Stimulated activated CD4-positive, alpha-beta T cell treated with anti-CD3 and anti-CD28 coated beads, Interleukin-15, amount 100 ng/mL, for 1 hour (primary cell): ENCODE measurements at places on chromosomes 1 and 21.

GRCh38 chr1:212554401-212554800, 54.2 kb upstream of the ATF3 start:
- DNase-seq, result no peak

DNA sequence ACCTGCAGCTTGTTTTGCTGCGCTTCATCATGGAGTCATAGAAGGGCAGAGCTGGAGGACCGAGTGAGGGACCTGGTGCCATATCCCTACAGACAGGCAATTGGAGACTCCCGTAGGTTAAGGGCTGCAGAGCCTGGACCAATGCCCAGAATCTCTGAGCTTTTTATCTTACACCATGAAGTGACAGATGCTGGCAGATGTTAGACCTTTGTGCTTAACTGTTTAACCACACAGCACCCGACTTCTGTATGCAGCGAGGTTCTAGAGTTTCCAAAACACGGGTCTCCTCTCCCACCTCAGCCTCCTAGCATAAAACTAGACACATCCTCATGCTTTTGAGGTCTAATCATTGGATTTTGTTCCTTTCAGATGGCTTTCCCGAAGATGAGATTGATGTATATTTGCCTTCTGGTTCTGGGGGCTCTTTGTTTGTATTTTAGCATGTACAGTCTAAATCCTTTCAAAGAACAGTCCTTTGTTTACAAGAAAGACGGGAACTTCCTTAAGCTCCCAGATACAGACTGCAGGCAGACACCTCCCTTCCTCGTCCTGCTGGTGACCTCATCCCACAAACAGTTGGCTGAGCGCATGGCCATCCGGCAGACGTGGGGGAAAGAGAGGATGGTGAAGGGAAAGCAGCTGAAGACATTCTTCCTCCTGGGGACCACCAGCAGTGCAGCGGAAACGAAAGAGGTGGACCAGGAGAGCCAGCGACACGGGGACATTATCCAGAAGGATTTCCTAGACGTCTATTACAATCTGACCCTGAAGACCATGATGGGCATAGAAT, 47.6 kb downstream of the B3GALT5 start:
- DNase-seq, result no peak

DNA sequence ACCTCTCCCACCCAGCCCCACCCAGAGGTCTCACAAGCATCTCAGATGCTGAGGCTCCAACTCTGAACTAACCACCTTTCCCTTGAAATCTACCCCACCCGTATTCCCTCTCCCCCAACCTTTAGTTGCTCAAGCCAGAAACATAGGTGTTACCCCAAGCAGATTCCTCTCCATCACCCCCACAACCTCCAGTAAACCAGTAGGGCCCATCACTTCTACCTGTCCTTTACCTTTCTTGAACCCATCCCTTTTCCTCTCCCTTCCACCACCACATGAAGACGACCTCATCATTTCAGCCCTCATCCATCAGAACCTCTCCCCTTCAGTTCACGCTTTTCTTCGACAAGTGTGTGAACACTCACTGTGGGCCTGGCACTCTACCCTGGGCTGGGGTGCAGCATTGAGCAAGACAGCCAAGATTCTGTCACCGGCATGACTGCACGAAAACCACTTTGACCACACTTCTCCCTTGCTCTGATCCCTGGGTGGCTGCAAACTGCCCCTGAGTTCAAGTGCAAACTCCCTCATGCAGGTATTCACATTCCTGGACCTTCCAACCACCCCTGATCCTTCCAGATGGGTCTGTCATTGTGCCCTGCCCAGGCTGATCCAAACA, 65.5 kb upstream of the LAPTM5 start:
- DNase-seq, result no peak

- DNase-seq, result no peak
Measured at GRCh38 chr1:19156676-19157075, 53.4 kb downstream of the UBR4 start.

DNA sequence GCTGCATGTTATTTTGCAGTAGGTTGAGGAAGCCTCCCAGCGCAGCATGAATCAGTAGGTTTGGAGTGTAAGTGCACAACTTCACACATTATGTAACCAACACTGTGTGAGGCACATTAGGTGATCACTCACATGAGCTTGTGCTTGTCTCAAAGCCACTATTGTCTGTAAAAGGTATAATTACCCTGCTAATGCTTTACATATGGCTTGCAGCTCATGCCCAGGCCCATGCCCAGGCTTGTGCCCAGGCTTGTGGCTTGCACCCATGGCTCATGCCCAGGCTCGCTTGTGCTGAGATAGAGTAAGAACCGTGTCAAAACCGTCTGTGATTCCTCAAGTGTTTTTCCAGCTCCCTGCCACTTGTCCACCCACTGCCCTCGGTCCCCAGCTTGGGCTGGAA, 596.3 kb downstream of the LTN1 start:
- DNase-seq, result no peak

DNA sequence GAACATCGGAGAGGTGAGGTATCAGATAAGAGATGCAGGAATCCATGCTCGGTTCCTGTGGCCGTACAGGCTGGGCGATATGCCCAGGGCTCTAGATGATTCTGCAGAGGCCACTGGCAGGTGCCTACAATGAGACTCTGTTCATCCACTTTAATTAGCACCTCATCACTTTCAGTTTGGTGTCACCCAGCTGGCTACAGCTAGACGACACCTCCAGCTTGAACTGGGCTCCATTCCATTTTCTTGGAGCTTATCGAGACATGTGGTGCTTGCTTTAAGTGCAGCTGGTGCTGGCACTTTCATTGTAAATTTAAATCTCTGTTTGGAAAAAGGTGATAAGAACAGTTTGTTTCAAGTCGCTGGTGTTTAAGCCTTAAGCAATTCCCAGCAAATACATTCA, 322.5 kb upstream of the ADGRL2 start:
- DNase-seq, result no peak

- DNase-seq, result no peak
Measured at GRCh38 chr1:58162952-58163550, 383.5 kb downstream of the OMA1 start.

DNA sequence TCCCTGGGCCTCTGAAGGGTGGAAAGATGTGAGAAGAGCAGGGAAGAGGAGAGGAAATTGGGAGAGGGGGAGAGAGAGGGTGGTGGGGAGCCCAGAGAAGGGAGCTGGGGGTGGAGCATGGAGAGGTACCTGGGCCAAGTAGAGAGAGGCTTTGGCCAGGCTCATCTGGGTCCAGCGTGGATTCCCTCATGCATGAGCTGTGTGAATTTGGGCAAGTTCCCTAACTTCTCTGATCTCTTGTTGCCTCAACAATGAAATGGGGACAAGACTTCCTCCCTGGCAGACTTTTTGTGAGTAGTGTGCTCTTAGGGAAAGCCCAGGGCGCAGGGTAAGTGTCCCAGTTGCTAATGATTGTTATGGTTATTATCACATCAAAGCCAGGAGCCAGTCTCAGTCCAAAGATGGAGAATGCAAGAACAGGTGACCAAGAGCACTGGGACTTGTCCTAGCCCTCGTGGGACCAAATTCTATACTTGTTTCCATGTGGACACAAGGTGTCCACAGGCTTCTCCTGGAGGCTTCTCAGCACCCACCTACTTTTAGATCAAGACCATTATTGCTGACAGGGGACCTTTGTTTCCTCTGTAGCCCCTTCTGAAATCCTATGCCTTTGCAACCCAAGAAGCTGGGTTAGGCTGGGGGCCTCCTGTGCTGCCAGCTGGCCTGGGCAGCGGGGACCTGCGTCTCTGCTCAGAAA, 13.9 kb downstream of the IL6R start:
- DNase-seq, result no peak

- DNase-seq, result no peak
Measured at GRCh38 chr1:153430561-153430960, 14.2 kb downstream of the S100A7A start.

DNA sequence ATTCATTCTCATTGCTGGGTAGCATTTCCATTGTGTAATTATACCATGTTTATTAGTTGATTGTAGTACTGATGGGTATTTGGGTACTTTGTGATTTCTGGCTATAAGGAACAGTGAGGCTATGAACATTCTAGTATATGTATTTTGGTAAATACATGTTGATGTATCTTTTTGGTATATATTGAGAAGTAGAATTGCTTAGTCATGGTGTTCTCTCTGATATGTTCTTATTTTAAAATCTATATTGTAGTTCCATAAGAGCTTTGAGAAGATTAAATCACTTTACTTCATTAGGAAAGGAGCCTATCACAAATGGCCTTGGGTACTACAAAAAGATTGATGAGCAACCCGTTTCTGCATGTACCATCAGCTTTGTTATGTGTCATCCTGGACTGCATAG, 13.4 kb downstream of the MIXL1 start:
- no peak for DNase-seq

- DNase-seq, result no peak
Measured at GRCh38 chr1:171610385-171610784, 11.7 kb upstream of the MYOCOS start.

DNA sequence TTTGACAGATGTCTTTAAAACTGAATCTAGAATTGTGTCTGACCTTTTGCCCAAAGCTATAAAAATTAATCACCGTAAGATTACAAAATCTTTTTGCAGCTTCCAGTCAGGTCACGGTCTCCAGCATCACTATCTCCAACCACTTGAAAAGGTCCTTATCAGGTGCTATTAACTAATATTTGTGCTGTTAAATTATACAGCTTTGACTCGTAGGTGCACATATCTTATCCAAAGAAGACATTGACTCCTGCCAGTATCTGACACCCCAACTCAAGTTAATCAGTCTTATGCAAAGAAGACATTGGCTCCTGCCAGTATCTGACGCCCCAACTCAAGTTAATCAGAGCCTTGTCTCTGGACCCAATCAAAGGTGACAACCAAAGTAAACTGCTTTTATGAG, 19.9 kb upstream of the LYPD8 start:
- DNase-seq, result no peak

GRCh38 chr1:26168410-26169197, at the start of gene C1orf232:
Gene C1orf232 (minus strand): TSS chr1:26168963. CDS start chr1:26168499, 464 bp downstream.
- no peak for DNase-seq

GRCh38 chr1:39969531-39970270, 14.8 kb downstream of the MFSD2A start:
- DNase-seq, result no peak

GRCh38 chr1:11611638-11612327, 42.4 kb downstream of the FBXO2 start:
- DNase-seq, result no peak

DNA sequence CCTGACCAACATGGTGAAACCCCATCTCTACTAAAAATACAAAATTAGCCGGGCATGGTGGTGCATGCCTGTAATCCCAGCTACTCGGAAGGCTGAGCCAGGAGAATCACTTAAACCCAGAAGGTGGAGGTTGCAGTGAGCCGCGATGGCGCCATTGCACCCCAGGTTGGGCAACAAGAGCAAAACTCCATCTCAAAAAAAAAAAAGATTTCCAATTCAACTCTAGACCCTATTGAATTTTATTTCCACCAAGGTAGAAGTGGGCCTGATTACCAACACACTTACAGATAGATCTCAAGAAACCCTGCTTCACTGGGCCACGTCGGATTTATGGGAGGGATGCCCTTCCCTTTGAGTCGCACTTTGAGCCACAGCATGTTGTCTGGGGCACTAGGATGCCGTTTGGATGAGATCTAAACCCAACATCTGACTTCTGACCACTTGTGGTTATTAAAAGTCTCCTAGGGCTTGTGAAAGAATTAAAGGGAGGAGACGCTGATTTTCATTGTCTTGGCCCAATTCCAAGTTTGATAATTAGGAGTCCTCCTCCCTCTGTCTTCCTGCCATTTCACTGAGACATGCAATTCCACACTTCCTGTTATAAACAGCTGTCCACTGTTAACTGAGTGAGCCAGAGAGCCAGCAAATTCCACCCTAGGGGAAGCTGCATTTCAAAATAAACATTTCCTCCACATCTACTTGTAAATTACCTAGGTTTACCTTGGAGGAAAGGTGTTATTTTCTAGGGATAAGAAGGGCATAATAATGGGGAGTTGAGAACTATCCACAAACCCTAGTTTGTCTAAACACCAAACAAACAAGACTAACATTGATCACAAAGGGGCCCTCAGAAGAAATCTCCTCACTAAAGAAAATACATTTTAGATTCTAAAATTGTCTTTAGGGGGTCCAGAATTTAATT, 5.2 kb upstream of the RERE start:
- DNase-seq, result no peak

- DNase-seq, result no peak
Measured at GRCh38 chr1:70438529-70438928, 27.5 kb downstream of the CTH start.

GRCh38 chr21:44994695-44995342, 55.0 kb downstream of the SLX9 start:
- no peak for DNase-seq

DNA sequence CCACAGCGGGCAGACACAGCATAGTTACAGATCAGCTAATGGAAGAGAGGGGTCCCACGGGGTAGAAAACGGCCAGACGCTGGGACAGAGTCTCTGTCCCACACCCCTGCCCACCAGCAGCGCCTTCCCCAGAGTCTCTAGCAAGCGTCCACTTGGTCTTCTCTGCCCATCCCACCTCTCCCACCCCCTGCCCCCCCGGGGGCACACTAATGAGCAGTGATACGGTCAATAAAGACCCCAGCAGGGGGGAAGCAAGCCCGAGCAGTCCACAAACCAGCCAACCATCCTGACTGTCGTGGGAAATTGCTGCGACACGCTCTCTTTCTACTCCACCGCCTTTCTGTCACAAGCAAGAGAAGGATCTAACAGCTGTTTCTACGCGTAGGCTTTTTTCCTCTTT, 374.7 kb downstream of the NPHP4 start:
- DNase-seq, result no peak

GRCh38 chr1:29052100-29052499, 71.6 kb downstream of the TMEM200B start:
- DNase-seq, result no peak

DNA sequence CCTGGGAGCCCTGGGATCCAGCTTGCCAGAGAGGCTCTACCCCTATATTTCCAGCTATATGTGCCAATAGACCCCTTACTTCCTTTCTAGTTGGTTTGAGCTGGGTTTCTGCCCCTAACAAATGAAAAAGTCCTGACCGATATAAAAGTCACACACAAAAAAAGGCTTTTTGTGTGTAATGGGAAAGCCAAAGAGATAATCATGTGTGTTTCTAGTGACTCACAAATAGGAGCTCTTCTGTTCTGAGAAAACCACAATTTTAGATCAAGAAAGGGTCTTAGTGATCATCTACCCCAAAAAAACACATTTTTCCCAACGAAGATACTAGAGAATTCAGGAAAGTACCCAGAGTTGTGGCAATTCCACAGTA, 23.0 kb upstream of the PLEKHA6 start:
- DNase-seq, result no peak
